ENCODE measurements at places on chromosomes 16 and 17.

GRCh38 chr17:79019261-79019631 lies 4.7 kb upstream of the C1QTNF1 start:
- DNase-seq = no peak

DNA sequence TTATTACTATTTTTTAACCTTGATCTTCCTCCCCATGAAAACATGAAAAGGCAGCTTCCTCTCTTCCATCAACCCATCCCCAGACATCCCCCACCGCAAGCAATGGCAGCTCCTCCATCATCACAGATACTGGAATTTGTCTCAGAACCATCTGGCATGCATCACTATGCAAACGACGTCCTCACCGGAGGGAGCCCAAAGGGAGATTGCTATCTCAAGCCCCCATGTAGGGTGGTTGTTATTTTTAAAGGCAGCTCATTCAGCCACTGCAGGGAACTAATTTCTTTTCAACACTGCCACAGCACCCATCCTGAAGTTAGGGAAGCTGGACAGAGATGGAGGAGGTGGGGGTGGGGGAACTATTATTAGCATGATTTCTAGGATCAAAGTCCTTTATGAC lies 222.5 kb downstream of the FOXL1 start:
- no peak for DNase-seq

DNA sequence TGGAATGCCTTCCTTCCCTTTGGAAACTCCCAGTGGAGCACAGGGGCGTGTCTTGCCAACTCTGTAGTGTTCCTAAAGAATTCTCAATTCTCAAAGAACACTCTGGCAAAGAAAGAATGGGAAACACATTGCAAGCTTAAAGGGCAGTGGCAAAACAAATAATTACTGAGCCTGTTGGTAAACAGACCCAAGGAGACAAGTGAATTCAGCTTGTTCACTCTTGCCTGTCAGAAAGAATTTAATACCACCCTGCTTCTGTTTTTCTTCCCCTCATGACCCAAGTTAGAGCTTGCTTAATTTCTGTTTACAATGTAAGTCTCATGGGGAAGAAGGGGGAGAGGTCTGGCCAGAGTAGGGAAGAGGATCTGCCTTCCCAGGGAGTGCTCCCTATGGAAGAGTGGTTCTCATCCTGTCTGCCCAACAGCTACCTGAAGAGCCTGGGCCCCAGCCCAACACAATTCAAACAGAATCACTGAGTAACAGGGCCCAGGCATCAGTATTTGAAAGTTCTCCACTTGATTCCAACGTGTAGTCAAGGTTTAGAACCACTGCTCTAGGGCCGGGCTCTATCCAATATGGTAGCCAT lies 386.0 kb downstream of the SLC39A11 start:
- peak; percentile 60 for DNase-seq

- no peak for DNase-seq
These were observed 1.1 kb downstream of the SMIM5 start for GRCh38 chr17:75634376-75634740.

- no peak for DNase-seq
These were observed 7.9 kb downstream of the SETD1A start for GRCh38 chr16:30965436-30965835.

DNA sequence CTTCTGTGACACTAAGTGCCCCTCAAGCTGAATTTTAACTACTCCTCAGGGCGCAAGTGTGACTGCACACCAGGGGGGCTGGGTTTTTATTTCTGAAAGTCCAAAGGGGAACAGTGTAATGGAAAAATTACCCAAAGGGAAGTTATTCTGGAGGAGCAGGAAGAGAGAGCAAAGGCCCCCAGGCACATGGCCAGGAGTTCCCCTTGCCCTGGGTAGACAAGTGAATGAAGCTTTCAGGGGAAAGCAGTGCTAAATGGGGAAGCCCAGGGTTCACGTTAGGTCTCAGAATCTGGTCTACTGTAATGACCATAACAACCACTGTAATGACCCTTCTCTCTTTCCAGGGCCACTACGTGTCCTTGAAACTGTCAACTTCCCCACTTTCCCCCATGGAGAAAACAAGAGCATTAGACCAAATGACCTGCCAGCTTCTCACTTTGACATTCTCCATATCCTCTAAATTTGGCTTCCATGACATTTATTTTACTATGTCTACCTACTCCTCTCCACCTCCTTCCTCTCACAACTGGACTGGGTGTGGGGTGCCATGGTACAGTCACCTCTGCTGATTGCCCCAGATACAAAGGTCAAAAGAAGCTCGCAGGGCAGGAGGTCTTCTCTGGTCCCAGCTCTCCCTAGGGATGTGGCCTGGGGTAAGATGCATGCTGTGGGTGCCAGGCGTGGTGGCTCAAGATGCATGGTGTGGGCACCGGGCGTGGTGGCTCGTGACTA lies 34.1 kb upstream of the MMP2 start:
- no peak for DNase-seq

DNA sequence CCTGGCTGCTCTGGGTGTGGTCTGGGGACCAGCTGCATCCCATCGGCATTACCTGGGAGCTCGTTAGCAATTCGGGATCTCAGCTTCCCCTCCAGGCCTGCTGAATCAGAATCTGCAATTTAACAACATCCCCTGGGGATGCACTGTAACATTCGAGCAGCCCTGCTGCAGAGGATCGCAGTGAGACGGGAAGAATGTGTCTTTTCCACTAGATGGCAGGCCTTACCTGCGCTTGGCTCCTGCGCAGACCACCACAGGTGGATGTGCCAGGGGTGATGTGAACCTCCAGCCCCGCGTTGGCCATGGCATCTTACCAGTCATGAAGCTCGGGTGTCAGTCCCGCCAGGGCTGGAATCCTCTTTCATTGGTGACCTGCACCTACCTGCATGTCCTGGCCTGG lies 209.9 kb downstream of the PRKCB start:
- DNase-seq = no peak

DNA sequence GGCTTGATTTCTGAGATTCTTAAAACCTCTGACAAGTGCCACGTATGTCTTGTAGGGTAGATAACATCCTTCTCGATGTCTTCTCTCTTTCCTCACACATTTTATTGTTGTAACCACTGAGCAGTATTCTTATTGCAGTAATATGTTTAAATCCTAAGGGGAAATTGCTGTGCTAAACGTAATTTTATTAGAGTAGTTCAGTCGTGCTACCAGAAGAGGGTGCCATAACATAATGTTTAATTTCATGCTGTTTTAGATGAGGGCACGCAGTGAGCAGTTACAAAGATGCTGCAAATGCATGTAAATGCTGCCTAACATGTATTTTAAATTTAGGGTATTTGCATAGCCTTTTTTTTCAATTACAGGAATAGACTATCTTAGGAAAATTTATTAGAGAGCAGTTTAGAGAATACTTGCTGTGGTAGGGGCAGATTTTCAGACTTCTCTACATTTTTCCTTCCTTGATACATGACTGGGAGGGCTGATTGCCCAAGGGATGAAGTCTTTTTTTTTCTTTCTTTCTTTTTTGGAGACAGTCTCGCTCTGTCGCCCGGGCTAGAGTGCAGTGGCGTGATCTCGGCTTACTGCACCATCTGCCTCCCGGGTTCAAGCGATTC lies 51.7 kb downstream of the GAN start:
- DNase-seq = peak; percentile 38

DNA sequence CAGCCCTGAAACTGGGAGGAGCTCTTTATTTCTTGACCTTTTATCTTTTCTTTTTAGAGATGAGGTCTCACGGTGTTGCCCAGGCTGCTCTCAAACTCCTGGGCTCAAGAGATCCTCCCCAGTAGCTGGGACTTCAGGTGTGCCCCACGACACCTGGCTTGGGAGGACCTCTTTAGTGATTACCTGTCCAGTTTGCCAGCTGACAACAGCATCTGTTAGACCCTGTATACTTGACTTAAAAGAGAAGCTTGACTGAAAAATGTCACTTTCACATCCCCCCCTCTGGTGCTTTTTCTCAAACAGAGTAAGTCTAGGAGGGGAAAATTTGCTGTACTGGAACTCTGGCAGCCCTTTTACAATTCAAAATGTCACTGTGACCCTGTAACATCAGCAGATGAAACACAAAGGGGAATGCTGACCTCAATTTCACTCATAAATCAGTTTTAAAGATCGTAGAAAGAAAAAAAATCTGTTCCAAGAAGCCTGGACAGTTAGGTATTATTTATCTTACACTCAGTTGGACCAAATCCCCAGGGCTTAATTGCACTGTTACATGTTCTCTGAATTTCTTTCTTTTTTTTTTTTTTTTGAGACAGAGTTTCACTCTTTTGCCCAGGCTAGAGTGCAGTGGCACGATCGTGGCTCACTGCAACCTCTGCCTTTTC lies 1.8 kb upstream of the ERN1 start:
- DNase-seq = no peak

- no peak for DNase-seq
These were observed 46.5 kb downstream of the IRX5 start for GRCh38 chr16:54977211-54977610.

DNA sequence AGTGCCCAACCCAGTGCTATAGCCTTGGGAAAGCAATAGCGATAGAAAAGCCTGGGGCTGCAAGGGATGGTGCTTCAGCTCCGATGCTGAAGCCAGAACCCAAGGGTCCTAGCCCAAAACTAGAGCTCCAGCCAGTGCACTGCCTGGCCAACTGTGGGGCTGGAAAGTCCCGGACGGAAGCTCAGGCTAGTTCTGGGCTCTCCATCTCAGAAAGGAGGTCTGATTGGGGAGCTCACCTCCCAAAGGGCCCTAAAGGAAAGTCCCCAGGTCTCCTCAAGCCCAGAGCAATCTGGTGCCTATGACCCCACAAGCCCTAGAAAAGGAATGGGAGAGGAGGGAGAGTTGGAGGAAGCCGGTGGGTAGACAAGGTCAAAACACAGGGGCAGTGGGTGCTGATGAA lies 2.0 kb upstream of the ABCC3 start:
- no peak for DNase-seq
